Karpas-422 (cell line): ENCODE measurements at places on chromosomes 1 and 21. TPM values are rescaled to one million over a fixed set of nuclear protein-coding genes. Genes with fewer than 3 reads are reported as not detected.

FOXO6 gene
- 0.51 TPM in 1 of 2 replicates, not detected in the other for total RNA-seq

PDE4B gene
- 5.5 and 7.2 TPM in 2 replicates for total RNA-seq

CLCNKA gene
- not detected in 2 replicates for total RNA-seq

- no peaks in the 10 kb centered on the region for H3K4me1 ChIP-seq
- H3K27ac ChIP-seq: no peak overlapping the region
- no peak overlapping the region for H3K4me3 ChIP-seq
- no peaks in the 10 kb centered on the region for H3K36me3 ChIP-seq
- H3K27me3 ChIP-seq: no peaks in the 10 kb centered on the region
These were observed 6.2 kb upstream of the TRIM45 start for GRCh38 chr1:117127795-117128194.

- no peaks in the 10 kb centered on the region for H3K36me3 ChIP-seq
- H3K4me3 ChIP-seq: no peak overlapping the region
- H3K27me3 ChIP-seq: no peaks in the 10 kb centered on the region
- no peak for DNase-seq
- H3K4me1 ChIP-seq: peaks cover 20% of the 10 kb centered on the region
These were observed 102.6 kb upstream of the ATP1A1 start for GRCh38 chr1:116270316-116271057.

GRCh38 chr1:30929135-30929889 is 20.8 kb upstream of the SDC3 start:
- no peaks in the 10 kb centered on the region for H3K27me3 ChIP-seq
- H3K4me1 ChIP-seq: no peaks in the 10 kb centered on the region
- H3K36me3 ChIP-seq: peaks cover 13% of the 10 kb centered on the region; the same call in 1 of the 2 replicates

GRCh38 chr1:8435569-8436071 is 117.7 kb downstream of the SLC45A1 start:
- peaks cover 94% of the 10 kb centered on the region for H3K4me1 ChIP-seq
- peak overlapping the region; percentile 9; the same call in 1 of the 2 replicates for H3K4me3 ChIP-seq
- H3K27ac ChIP-seq: peak overlapping the region; percentile 96
- peak; percentile 95 for DNase-seq
- H3K27me3 ChIP-seq: no peaks in the 10 kb centered on the region

GRCh38 chr1:18939398-18940302 is 16.8 kb downstream of the IFFO2 start:
- no peaks in the 10 kb centered on the region for H3K4me1 ChIP-seq
- no peak overlapping the region for H3K27ac ChIP-seq
- H3K36me3 ChIP-seq: no peaks in the 10 kb centered on the region
- H3K27me3 ChIP-seq: no peaks in the 10 kb centered on the region

GRCh38 chr1:96962751-96963211 is 241.2 kb downstream of the PTBP2 start:
- no peak overlapping the region for H3K27ac ChIP-seq
- no peaks in the 10 kb centered on the region for H3K27me3 ChIP-seq
- no peak for DNase-seq
- no peak overlapping the region for H3K4me3 ChIP-seq

- DNase-seq: peak; percentile 58
- no peak overlapping the region for H3K27ac ChIP-seq
- H3K36me3 ChIP-seq: no peaks in the 10 kb centered on the region
These were observed 47.9 kb downstream of the LAMC1 start for GRCh38 chr1:183070923-183071618.

DNA sequence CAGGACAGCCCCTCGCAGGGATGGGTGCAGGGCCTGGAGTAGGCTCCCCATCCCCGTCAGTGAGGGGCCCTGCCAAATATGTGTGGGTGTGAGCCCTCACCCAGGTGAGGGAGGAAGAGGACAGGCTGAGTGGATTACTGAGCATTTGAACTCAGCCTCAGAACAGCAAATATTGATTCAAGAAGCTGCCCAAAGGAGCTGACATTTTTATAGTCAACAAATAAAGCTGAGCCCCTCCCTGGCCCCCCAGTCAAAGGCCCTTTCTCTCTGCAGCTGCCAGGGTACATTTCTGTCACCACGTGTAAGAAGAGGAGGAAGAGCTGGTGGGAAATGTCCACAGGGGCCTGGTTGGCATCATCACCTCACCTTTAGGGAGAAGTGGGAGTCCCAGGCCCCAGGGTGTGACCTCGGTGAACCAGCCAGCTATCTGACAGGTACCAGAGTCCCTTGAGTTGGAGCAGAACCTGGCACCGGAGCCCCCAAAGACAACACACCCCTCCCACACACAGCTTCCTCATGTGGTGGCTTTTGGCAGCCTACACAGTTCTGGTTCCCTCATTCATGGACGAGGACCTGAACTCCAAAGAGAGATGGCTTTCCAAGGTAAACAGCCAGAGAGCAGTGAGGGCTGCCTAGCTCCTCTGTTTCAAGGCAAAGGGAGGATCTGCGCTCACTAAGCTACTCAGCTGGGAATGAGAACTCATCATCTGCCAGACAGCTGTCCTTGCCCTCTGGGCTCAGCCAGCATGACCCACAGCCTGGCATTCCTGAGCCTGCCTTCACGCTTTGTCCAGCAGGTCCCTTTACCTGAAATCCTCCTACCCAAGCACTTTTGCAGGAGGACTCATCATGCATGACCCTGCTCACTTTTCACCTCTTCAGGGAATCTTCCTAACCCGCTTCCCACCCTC is 43.0 kb upstream of the TENT5C start:
- H3K27me3 ChIP-seq: no peaks in the 10 kb centered on the region
- H3K27ac ChIP-seq: no peak overlapping the region
- no peaks in the 10 kb centered on the region for H3K36me3 ChIP-seq

- no peak overlapping the region for H3K27ac ChIP-seq
- H3K36me3 ChIP-seq: no peaks in the 10 kb centered on the region
- DNase-seq: peak; percentile 59
- H3K27me3 ChIP-seq: no peaks in the 10 kb centered on the region
These were observed 139.7 kb upstream of the ERRFI1 start for GRCh38 chr1:8165595-8166360.

DNA sequence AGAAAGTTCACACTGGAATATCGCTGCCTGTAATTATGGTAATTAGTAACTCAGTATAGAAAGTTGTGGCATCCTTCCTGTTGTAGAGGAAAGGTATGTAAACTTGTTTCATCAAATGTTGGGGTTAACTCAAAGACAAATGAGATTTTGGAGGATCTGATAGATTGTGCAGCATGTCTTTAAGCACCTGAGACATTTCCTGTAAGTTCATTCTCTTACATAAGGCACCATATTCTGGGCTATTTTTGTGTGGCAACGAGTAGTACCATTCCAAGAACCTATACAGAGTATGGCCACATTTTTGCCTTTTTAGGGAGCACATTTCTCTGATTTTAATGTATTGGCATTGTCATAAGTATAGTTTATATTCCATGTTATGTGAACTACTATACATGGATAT is 88.8 kb downstream of the CDC14A start:
- peaks cover 30% of the 10 kb centered on the region for H3K4me1 ChIP-seq
- no peak overlapping the region for H3K4me3 ChIP-seq
- no peak overlapping the region for H3K27ac ChIP-seq
